ENCODE measurements at places on chromosomes 5 and 9. TPM values are rescaled to one million over a fixed set of nuclear protein-coding genes. Genes with fewer than 3 reads are reported as not detected.

SHC3 gene
- total RNA-seq: not detected

DNA sequence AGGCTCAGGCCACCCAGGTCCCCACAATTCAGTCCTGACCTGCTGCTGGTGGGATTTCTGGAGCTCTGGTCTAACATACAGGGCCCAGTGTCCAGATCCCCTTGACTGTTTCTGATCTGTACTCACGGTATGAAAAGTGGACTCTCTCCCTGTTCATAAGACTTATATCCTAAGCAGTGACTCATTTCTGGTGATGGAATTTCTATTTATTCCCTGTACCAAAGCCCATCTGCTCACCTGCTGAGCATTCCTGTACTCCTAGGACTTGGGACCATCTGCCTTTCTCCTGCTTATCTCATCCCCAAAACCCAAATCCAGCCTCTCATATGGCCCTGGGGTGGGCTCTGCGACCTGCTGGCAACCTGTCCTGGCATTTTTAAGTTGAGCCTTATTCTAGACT lies 86.6 kb downstream of the APBA1 start:
- DNase-seq: no peak

- no peak for DNase-seq
Observed at GRCh38 chr9:95980262-95981125, 105.0 kb downstream of the ERCC6L2 start.

GRCh38 chr9:135531096-135531495 lies 9.9 kb downstream of the LCN1 start:
- DNase-seq: no peak

DNA sequence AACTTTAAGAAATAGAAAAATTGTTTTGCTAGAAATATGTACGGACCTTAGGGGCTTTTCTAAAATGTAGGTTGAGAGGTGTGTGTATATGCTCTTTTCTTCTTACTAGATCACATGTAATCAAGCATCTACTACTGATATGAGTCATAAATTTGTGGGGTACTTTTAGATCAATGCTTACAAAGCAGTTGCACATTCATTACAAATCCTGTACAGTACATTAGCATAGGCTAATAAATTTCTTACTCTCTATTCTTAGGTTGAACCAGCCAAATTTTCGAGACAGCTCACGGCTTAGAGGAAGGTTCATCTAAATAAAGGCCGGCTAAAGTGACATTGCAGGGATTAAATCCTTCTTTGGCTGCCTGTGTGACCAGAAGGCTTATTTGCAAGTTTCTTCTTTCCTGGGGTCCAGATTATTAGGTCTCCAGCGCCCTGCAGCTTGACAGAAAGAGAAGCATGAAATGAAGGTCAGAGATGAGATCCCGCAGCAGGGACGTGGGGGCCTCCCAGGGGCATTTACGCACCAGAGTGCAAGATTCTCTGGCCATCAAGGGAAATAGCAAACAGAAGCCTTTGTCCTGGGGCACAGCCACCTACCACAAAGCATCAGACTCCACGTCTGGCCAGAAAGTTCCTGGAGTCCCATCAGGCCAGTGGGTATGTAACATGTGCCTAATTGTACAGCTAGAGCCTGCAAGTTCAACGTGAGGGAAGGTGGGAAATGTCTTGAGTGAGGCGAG lies 53.0 kb downstream of the NIM1K start:
- DNase-seq: no peak

DNA sequence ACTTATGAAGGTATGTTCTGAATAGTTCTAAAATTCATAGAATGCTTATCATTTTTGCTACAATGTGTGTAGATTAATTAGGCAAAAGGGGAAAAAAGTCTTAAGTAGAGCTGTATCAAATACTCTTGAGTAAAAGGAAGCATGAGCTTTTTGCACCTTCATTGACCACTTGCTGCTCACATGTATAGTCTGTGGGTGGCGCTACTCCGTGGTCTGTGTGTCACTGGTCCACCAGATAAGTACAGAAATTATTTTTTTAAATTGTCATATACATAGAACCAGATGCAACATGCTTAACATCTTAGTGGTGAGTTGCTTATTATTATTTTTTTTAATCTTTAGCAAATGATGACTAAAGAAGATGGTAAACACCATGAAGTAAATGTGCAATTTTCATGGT lies 130.2 kb downstream of the MAN2A1 start:
- no peak for DNase-seq

GRCh38 chr5:32713361-32713769 lies 2.2 kb downstream of the NPR3 start:
- peak; percentile 30 for DNase-seq

- no peak for DNase-seq
Observed at GRCh38 chr5:157197086-157197485, 16.4 kb downstream of the ITK start.

DNA sequence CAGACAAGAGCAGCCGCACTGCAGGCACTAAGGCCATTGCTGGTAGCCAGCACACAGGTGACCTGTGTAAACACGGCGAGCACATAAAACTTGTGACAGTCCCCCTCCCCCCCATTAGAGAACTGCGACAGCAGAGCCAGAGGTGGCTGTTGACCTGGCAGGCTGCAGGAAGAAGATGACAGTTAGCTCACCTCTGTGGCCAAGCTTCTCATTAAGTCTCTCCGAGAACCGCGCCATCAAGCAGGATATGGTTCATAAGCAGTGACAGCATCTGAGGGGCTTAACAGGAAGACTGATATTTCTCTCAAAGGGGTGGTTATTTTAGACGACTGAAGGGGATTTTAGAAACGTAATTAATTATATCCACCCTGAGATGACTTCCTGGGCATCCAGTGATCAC lies 5.2 kb downstream of the SURF4 start:
- DNase-seq: peak; percentile 56
